ENCODE measurements at places on chromosomes 12 and 14. TPM values are rescaled to one million over a fixed set of nuclear protein-coding genes. Genes with fewer than 3 reads are reported as not detected.

The DIO3 gene
- not detected for polyA plus RNA-seq

- no peak for DNase-seq
Measured at GRCh38 chr12:126950266-126950665, 1316.7 kb upstream of the TMEM132C start.

DNA sequence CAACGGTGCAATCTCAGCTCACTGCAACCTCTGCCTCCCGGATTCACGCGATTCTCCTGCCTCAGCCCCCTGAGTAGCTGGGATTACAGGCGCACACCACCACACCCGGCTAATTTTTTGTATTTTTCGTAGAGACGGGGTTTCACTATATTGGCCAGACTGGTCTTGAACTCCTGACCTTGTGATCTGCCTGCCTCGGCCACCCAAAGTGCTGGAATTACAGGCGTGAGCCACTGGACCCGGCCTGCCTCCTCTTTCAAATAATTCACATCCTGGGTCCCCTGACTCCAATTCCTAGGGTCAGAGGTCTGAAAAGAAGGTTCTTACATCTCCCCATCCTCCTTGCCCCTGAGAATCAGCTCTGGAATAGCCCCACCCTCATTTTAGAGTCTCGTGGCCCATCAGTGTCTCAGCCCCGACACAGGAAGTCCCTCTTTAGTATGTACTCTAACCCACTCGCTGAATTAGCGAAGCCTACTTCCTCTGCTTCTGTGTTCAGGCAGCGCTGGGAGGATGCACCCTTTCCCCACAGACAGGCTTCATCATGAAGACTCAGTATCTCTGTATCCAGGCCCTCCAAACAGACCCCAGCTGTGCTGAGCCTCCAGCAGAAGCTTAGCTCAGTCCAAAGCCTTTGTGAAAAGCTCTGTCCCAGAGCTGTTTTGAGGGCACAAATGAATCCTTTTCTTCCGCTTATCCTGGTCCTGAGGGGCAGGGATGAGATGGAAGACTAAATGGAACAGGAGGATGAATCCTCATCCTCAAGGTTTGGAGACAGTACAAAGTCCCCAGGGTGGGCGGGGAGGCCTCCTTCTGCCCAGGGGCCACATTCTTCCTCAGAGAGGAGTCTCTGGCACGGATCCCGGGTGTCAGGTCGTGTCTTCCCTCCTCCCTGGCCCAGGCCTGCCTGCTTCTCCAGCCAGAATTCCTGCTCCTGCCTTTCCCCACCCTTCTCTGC, 3.5 kb downstream of the LPAR5 start:
- DNase-seq: peak; percentile 81

DNA sequence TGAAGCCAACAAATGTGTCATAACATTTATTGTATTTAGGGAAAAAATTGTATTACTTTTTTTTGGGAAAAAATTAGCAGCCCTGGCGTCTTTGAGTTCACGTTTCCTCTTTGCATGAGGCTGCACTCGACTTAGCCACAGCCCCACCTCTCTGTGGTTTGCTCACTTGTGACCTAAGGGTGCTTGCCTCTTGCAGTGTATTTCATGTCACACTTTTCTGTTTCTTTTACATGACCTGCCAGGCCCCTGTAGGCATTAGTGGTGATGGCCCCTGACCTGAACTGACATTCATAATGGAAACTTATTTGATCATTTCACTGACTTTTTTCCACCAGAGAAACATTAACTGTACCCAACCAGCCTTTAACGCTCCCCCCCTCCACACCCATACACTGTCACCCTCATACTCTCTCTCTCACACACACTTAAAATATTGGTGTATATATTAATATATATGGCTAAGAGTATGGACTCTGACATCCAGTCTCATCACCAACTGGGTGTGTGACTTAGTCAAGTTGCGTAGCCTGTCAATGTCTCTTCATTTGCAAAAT, 122.9 kb downstream of the PRKCH start:
- DNase-seq: no peak

GRCh38 chr14:68577802-68578541, 214.9 kb downstream of the ZFP36L1 start:
- no peak for DNase-seq

DNA sequence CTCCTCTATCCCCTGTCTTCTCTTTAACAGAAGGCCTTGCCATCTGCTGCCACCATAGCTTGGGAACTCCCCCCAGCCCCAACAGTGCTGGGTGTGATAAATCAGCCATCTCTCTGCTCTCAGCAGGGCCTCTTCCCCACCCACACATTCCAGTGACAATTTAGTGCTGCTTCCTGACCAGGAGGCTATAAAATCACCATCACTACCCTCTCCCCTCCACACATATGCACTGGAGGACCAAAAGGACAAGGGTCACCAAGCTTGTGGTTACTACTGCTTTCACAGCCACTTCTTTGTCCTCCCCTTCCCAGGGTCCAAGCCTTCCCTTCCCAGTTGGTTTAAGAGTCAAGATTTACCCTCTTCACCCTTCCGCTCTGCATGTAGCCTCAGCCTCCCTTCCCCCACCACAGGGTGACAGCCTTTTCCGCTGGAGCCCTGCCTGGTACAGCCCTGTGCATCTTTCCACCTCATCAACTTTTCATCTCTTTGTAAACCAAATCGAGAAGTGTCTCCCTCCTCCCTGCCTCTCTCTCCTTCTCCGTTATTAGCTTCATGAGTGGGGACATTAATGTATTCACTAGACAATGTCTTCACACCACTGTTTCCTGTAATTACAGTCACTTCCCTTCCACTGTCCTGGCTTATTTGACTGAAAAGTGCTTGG, 9.4 kb downstream of the PSMB5 start:
- DNase-seq: no peak

All from GM12878 (cell line).